ENCODE measurements at places on chromosomes 3 and 15. TPM values are rescaled to one million over a fixed set of nuclear protein-coding genes. Genes with fewer than 3 reads are reported as not detected.
A peak's percentile ranks its signal among the peaks of the same experiment; 100 is the strongest.

Gene GPR149
- not detected for polyA plus RNA-seq

Gene CCR8
- polyA plus RNA-seq: not detected

Gene AHSG
- not detected for polyA plus RNA-seq

Gene ZCWPW2
- polyA plus RNA-seq: 0.13 TPM

Gene B3GALNT1
- 0.32 TPM for polyA plus RNA-seq

DNA sequence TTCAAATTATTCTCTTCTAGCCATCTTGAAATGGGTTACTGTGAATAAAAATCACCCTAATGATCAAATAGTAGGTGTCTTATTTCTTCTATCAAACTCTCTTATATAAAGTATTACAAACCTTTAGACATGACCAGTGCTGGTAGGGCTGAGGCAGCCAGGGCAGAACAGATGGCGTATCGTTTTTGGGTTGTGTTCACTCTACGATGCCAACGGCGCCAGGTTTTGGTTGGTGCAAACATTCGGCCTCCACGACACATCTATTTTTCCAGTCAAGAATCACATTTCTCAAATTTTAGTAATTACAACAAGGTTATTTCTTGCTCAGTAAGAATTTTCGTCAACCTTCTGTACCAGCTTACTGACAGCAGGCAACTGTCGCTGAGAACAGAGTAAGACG lies 2.2 kb downstream of the RPL4 start:
- peak overlapping the region; percentile 22 for H3K27ac ChIP-seq
- H3K4me3 ChIP-seq: peak overlapping the region; percentile 79
- H3K36me3 ChIP-seq: peaks cover 56% of the 10 kb centered on the region
- no peak for DNase-seq
- peaks cover 16% of the 10 kb centered on the region for H3K4me1 ChIP-seq
- H3K27me3 ChIP-seq: no peaks in the 10 kb centered on the region

GRCh38 chr3:179355996-179356395 lies 8.5 kb downstream of the MFN1 start:
- no peak overlapping the region for H3K4me3 ChIP-seq
- peaks cover 5% of the 10 kb centered on the region for H3K4me1 ChIP-seq
- no peak overlapping the region for H3K27ac ChIP-seq
- DNase-seq: no peak
- H3K27me3 ChIP-seq: no peaks in the 10 kb centered on the region

- DNase-seq: peak; percentile 42
- no peak overlapping the region for H3K4me3 ChIP-seq
- no peak overlapping the region for H3K27ac ChIP-seq
- H3K36me3 ChIP-seq: no peaks in the 10 kb centered on the region
- H3K27me3 ChIP-seq: no peaks in the 10 kb centered on the region
These were observed 48.6 kb upstream of the C15orf39 start for GRCh38 chr15:75153087-75153486.

- no peaks in the 10 kb centered on the region for H3K27me3 ChIP-seq
- peaks cover 11% of the 10 kb centered on the region for H3K36me3 ChIP-seq
- no peaks in the 10 kb centered on the region for H3K4me1 ChIP-seq
- H3K27ac ChIP-seq: peak overlapping the region; percentile 1
- no peak overlapping the region for H3K4me3 ChIP-seq
- no peak for DNase-seq
These were observed 1163.5 kb downstream of the ROBO1 start for GRCh38 chr3:78604341-78604740.

DNA sequence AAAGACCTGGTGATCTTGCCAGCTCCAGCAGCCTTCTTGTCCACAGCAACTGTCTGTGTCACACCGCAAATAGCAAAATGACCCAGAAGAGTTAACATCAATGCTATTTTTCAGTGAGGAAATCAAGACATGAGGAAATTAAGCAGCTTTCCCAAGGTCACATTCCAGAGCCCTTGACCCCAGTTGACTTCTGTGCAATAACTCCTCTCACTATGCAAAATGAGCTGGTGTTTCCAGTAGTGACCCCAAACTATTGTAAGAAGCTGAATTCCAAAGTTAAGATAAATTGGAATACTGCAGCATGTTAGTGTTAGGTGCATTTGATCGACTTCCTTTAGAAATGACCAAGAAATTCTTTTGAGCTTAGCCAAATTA lies 172.8 kb upstream of the SNTN start:
- H3K27ac ChIP-seq: no peak overlapping the region
- no peak overlapping the region for H3K4me3 ChIP-seq
- no peak for DNase-seq

GRCh38 chr3:143331350-143331749 lies 211.8 kb downstream of the CHST2 start:
- DNase-seq: no peak
- H3K27me3 ChIP-seq: no peaks in the 10 kb centered on the region
- peaks cover 4% of the 10 kb centered on the region for H3K4me1 ChIP-seq

DNA sequence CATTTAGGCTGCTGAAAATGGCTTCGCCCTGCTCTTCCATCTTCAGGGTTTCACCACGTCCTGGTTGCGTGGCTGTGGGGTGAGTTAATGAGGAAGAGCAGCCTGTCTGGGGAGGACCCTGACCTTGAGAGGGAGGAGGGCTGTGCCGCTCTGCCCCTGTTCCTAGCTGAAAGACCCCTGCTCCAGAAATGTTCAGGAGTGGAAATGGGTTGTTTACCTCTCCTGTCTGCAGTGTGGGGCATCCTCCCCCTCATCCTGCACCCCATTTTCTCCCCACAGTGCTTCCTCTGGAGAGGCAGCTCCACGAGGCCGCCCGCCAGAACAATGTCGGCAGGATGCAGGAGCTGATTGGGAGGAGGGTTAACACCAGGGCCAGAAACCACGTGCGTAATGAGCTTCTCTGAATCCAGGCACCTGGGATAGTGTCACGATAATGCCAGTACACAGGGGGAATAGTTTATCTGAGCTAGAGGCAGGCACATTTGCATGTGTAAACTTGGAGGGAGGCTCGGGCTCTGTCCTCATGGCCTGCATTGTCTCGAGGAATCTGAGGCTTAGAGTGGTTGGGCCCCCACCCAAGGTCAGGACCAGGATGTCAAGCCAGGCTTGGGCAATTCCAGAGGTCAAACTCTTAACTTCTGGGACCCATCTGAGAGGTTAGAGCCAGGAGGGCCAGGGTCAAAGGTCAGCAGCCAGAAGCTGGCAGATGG lies 4.0 kb downstream of the ANKDD1A start:
- no peak overlapping the region for H3K27ac ChIP-seq
- no peaks in the 10 kb centered on the region for H3K4me1 ChIP-seq
- H3K27me3 ChIP-seq: no peaks in the 10 kb centered on the region
- no peak overlapping the region for H3K4me3 ChIP-seq

DNA sequence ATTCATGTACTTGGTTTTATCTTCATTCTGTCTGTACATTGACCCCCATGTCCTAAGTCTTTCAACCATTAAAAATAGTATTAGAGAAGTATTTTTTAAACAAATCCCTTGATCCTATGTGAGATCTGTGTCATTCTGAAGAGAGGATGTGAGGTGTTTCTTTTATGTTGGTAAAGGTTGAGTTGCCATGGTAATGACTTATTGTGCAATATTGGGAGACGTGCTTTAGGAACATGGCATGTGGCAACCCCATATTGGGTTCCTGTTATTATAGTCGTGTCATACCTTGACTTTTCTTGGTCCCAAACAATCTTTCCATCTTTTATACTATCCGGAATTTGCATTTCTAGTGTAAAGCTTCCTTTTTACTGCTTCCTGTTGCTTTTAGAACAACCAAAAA lies 203.1 kb downstream of the KCNAB1 start:
- no peak overlapping the region for H3K4me3 ChIP-seq
- H3K27me3 ChIP-seq: no peaks in the 10 kb centered on the region
- H3K36me3 ChIP-seq: peaks cover 6% of the 10 kb centered on the region
- no peak overlapping the region for H3K27ac ChIP-seq
- 0 out of 2 replicates have a peak, but pooled peaks cover 7% of the 10 kb centered on the region for H3K4me1 ChIP-seq

- DNase-seq: no peak
- no peaks in the 10 kb centered on the region for H3K27me3 ChIP-seq
- H3K4me1 ChIP-seq: no peaks in the 10 kb centered on the region
These were observed 185.9 kb downstream of the SUCLG2 start for GRCh38 chr3:67468511-67468910.

DNA sequence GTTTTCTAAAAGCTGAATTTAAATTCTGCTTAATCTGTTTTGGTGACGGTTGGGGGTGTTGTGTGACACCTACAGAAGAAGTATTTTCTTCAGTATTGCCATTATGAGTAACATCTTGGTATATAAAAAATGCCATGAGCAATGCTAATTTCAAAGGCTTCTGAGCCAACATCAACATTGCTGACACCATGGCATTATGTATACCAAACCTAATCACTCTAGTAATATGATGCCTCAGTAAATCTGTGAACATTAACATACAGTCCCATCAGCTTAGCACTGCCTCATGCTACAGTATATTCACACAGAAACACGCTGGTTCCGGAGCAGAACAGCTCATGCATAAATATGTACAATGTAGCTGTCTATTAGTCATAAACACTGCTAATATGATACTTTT lies 75.8 kb downstream of the ZPLD1 start:
- H3K36me3 ChIP-seq: no peaks in the 10 kb centered on the region
- H3K4me1 ChIP-seq: no peaks in the 10 kb centered on the region
- no peaks in the 10 kb centered on the region for H3K27me3 ChIP-seq
- DNase-seq: no peak

DNA sequence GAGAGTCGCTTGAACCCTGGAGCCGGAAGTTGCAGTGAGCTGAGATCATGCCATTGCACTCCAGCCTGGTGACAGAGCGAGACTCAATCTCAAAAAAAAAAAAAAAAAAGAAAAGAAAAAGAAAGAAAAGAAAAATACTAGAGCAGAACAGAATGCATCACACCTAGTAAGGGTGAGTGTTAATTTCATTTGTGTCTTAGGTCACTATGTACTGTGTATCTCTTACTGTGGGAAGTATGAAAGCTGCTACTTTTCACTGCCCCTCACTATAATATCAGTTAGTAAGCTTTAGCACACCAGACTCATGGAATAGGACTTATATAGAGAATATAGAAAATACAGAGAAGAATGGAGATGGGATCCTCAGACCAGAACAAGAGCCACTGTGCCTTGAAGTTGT lies 45.9 kb upstream of the RASA2 start:
- H3K36me3 ChIP-seq: peaks cover 46% of the 10 kb centered on the region
- DNase-seq: no peak
- no peak overlapping the region for H3K4me3 ChIP-seq
- H3K27ac ChIP-seq: peak overlapping the region; percentile 51
- H3K27me3 ChIP-seq: no peaks in the 10 kb centered on the region
- H3K4me1 ChIP-seq: peaks cover 3% of the 10 kb centered on the region

- no peak for DNase-seq
- peaks cover 20% of the 10 kb centered on the region for H3K4me1 ChIP-seq
These were observed 17.1 kb downstream of the MGLL start for GRCh38 chr3:127805026-127805753.

DNA sequence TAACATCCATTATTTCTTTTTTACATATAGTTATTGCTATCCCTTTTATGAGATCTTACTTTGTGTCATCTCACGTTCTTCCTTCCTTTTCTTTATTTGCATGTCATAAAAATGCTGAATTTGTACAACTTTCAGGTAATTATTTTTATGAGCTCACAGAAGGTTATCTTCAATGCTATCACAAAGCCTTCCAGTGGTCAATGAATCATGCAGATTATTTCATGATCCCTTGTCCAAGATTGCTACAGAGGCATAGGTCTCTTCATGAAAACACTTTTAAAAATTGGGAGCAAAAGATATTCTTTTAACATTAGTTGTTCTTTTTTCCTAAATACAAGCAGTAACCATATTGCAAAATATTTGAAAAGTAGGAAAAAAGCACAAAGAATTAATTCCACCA lies 880.1 kb upstream of the NR2F2 start:
- H3K4me3 ChIP-seq: no peak overlapping the region
- H3K27ac ChIP-seq: no peak overlapping the region
- no peak for DNase-seq
- H3K4me1 ChIP-seq: no peaks in the 10 kb centered on the region

- no peaks in the 10 kb centered on the region for H3K36me3 ChIP-seq
- H3K27ac ChIP-seq: no peak overlapping the region
- DNase-seq: peak; percentile 75
- no peaks in the 10 kb centered on the region for H3K27me3 ChIP-seq
- no peak overlapping the region for H3K4me3 ChIP-seq
These were observed 109.9 kb upstream of the ATP11B start for GRCh38 chr3:182683453-182683852.

- no peaks in the 10 kb centered on the region for H3K27me3 ChIP-seq
- DNase-seq: no peak
- no peak overlapping the region for H3K4me3 ChIP-seq
- no peak overlapping the region for H3K27ac ChIP-seq
- H3K4me1 ChIP-seq: peaks cover 6% of the 10 kb centered on the region
These were observed 98.1 kb upstream of the ARHGEF3 start for GRCh38 chr3:56899851-56900250.

DNA sequence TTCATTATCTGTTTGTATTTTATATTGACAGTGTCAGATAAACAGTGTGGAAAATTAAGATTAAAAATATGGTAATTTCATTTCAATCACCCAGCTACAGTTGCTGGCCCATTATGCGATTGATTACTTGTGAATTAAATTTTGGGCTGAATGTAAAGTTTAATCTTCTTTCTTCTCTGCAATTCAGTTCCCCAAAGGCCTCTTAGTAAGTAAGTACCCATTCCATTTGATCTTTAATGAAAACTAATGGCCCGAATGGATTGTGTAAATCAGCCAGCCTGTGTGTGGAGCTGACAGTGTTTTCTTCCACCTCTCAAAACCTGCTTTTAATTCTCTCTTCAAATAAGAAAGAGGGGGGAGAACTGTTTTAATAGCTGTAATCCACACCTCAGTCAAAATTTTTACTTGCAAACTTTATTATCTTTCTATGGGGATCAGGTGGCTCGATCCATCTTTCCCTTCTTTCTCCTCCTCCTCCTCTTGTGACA lies 307.1 kb downstream of the IL20RB start:
- no peaks in the 10 kb centered on the region for H3K27me3 ChIP-seq
- no peak for DNase-seq
- no peaks in the 10 kb centered on the region for H3K4me1 ChIP-seq
- H3K36me3 ChIP-seq: no peaks in the 10 kb centered on the region
- no peak overlapping the region for H3K27ac ChIP-seq
- H3K4me3 ChIP-seq: no peak overlapping the region

DNA sequence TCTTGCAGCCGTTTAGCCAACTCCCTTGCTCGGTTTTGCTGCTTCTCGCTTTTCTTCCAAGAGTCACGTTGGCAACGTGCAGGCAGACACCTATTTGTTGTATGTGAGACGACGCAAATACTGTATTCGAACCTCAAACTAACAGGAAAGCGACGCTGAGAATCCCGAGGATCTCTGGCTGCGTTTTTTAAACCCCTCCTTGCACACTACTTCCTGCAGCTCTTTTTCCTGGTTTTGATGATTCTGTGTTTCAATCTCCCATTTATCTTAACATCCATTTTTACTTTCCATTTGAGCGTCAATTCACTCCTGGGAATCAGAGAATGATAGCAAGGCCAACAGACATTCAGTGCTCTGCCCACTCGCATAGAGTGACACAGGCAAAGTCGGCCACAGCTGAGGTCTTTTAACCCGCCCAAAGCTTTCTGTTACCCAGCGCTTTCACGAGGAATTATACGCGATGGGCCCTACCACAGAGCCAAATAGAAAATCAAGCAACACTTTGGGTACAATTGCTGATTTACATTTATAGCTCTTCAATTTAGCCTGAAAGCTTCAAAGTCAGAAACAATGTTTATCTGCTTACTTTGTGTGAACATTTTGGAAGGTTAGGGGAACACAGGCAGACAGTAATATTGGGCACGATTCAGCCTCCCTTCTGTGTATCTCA lies 1.6 kb upstream of the ANXA2 start:
- no peaks in the 10 kb centered on the region for H3K27me3 ChIP-seq
- no peak overlapping the region for H3K4me3 ChIP-seq
- H3K4me1 ChIP-seq: no peaks in the 10 kb centered on the region
- peaks cover 25% of the 10 kb centered on the region for H3K36me3 ChIP-seq

GRCh38 chr15:31338318-31338878 lies 11.8 kb downstream of the KLF13 start:
- H3K27me3 ChIP-seq: no peaks in the 10 kb centered on the region
- no peak overlapping the region for H3K27ac ChIP-seq
- H3K4me3 ChIP-seq: no peak overlapping the region
